Hepatocyte (in vitro differentiated cells): ENCODE measurements at places on chromosomes 3 and 15. TPM values are rescaled to one million over a fixed set of nuclear protein-coding genes. Genes with fewer than 3 reads are reported as not detected.

CHDH gene
- 30.1 and 62.6 TPM in 2 replicates for total RNA-seq

CHRM5 gene
- total RNA-seq = not detected in 2 replicates

PRSS50 gene
- total RNA-seq = 0.33 and 1.1 TPM in 2 replicates

GOLGA8R gene
- total RNA-seq = 1.6 and 2.0 TPM in 2 replicates

LRTM1 gene
- total RNA-seq = 0.52 TPM in 1 of 2 replicates, not detected in the other

C3orf38 gene
- total RNA-seq = 27.5 and 35.5 TPM in 2 replicates

KCNH8 gene
- total RNA-seq = 0.88 and 0.97 TPM in 2 replicates

ZBBX gene
- 1.6 TPM in 1 of 2 replicates, not detected in the other for total RNA-seq

ABI3BP gene
- total RNA-seq = 10.4 and 15.0 TPM in 2 replicates

RAB27A gene
- 13.1 and 16.6 TPM in 2 replicates for total RNA-seq

VPS13C gene
- 52.3 and 60.9 TPM in 2 replicates for total RNA-seq

GUCA1C gene
- 0.28 TPM in 1 of 2 replicates, not detected in the other for total RNA-seq

CDHR4 gene
- total RNA-seq = 0.57 TPM in 1 of 2 replicates, not detected in the other

P2RY14 gene
- 0.24 TPM in 1 of 2 replicates, not detected in the other for total RNA-seq

GOLGA6L7 gene
- total RNA-seq = not detected in 2 replicates

STX19 gene
- 0.16 and 0.47 TPM in 2 replicates for total RNA-seq
